ENCODE measurements at places on chromosomes 6 and 20.

GRCh38 chr6:136922685-136923006, 545 bp downstream of the SLC35D3 start:
- DNase-seq: no peak

DNA sequence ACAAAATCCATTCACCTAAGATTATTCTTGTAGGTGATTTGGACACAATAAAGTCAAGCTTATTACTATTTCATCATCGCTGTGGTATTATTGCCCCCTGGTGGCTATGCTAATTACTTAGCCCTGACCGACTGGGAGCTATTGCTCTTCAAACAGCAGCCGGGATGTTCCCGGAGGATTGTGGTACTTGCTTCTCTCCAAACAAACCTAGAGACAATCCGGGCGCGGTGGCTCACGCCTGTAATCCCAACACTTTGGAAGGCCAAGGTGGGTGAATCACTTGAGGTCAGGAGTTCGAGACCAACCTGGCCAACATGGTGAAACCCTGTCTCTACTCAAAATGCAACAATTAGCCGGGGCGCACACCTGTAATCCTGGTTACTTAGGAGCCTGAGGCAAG, 15.4 kb upstream of the STMND1 start:
- DNase-seq: no peak

DNA sequence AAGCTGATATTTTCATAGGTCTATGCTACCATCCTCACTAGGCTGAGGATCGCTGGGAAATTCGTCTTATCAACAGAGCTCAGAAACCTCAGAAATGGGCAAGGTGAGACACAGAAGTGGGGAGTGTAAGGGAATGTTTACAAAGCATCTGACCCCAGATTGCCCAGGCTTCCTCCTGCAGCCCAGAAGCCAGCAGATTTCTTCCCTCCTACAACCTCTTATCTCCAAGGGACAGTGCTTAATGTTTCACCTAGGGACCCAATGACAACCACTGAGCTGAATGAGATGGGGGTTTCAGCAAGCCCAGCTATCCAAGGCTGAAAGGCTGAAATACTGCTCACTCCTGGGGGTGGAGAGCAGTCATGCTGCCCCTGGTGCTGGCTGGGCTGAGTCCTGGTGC, 52.4 kb upstream of the TBC1D7 start:
- DNase-seq: no peak

- DNase-seq: no peak
Measured at GRCh38 chr6:52976149-52976548, 18.9 kb downstream of the GSTA4 start.

- no peak for DNase-seq
Measured at GRCh38 chr6:158714706-158715105, 64.9 kb downstream of the SYTL3 start.

DNA sequence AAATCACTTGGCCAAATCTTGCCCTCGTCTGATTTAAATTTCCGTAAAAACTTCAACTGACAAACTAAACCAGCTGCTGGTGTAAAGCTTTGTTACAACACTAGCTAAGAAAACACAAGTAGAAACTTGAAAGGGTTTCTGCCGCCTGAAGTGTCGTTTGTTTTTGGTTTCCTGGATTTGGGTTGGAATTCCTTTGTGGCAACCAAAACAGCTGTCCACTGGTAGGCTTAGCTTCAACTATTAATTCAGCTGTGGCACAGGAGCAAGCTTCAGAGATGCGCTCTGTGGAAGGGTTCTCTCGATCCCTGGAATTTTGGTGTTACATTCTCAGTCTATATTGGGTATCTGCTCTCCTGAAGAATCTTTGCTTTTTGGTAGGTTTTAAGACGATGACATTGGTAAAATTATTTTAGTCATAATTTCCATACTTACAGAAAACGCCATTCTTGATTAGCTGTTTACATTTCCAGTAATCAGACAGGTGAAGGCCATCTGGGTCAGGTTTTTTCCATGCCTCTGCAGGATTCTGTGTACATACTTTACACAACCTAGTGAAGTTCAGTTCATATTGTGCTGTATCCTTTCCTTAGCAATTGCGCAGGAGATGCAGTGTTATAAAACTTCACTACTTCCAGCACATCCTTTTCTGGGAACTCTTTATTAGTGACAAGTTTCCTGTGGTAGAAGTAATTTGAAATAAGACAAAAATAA, 29.9 kb upstream of the SAMD3 start:
- no peak for DNase-seq

DNA sequence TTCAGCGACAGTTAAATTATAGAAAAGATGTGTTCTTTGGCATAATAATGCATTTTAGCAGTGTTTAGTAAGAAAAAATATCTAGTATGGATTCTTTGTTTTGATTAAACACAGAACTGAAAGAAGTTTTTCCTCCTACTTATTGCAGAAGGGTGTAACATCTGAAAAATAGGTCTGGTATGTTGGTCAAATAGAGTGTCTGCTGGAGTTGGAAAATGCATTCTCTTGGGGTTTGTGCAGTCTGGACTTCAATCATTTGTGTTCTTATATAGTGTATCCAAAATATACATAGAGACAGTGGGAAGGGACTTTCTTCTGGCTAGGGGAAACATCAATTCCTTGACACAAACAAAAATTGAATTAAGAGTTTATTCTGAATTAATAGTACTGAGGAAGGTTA, 132.4 kb upstream of the MAN1A1 start:
- DNase-seq: no peak

- DNase-seq: no peak
Measured at GRCh38 chr6:7727086-7727945, 1.4 kb downstream of the BMP6 start.

GRCh38 chr6:53598265-53598907, 53.5 kb upstream of the GCLC start:
- DNase-seq: no peak

DNA sequence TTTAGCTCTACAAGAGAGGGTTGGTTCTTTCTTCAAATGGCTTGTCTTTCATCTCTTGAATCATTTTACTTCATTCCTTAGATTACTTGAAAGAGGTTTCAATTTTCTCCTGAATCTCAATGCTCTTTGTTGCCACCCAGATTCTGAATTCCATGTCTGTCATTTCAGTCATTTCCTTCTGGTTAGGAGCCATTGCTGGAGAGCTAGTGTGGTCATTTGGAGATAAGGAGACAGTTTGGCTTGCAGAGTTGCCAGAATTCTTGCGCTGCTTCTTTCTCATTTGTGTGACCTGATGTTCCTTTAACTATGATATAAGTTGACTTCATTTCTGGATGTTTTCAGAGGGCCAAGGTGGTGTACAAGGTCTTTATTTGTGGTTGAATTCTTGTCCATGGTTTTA, 157.8 kb downstream of the SLC22A3 start:
- no peak for DNase-seq

GRCh38 chr6:49826743-49827406, 39.5 kb downstream of the CRISP1 start:
- no peak for DNase-seq

DNA sequence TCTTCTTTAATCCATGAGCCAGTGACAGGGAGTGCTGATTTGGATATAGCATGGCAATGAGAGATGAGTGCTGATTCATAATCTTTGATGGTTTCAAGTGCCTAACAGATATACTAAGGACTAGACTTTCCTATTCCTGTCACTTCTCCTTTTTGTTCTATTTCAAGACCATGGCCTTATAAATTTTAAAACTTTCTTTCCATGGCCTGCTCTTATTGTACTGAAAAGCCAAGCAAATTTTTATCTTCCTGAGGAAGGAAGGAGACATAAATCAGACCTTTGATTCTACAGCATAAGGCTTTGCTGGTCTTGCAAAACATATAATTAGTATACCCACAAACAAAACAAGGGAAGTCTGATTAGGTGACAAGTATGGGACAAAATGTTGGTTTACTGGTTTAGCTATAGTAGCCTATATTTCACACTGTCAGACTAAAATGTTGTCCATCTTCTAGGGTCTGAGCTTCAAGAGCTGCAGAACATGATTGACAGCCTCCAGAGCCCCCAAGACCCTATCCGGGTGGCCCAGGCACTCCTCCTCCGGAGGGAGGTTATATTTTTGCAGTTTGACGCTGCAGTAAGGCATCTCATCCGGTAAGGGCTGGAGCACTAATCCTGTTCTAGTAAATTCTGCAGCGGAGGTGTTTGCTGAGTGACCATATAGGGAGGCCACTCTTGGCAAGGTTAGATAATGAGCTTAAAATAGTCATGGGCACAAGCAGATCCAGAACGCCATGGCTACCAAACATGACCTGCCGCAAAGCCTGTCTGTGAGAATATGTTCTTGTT, 82.3 kb downstream of the CD164 start:
- DNase-seq: no peak

- no peak for DNase-seq
Measured at GRCh38 chr6:27101824-27102223, 145.7 kb upstream of the PRSS16 start.

DNA sequence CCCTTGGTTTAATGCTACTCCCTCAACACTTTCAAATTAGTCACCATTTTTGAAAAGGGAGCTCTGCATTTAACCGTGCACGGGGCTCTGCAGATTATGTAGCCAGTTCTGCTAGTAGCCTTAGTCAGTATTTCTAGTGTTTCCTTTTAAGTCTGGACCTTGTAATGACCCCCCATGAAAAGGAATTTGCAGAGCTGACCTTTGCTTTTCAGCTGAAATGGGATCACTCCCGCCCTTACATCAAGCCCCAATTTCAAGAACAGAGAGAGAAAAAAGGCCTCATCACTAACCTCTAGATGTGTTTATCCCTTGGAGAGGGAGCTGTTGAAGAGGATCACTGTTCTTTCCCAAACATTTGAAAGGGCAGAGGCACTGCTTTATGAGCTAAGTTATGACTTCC, 490.7 kb upstream of the BTBD3 start:
- no peak for DNase-seq

- DNase-seq: no peak
Measured at GRCh38 chr6:24330137-24330732, 27.6 kb downstream of the DCDC2 start.

DNA sequence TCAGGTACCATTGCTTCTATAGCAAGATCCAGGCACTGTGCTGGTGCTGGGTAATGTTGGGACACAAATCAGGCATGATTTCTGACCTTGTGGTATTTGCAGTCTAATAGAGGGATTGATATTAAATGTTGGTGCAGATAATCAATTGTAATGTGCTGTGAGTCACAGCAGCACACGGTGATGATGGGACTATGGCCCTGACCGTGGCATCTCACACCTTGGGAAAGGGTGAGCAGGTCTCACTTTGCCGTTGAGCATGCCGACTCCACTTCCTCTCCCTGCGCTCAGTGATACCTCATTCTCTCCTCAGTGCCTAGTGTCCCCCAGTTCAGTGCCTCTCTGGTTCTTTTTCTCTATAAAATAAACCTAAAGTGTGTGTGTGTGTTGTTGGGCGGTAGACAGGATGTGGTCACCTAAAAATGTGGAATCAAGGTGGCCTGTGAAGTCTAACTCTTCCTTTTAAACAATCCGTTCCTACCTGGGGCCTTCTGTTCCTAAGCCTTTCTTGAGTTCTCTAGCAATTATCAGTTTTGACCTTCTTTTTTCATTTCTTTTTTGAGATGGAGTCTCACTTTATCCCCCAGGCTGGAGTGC, 188.5 kb downstream of the REV3L start:
- no peak for DNase-seq

All from activated T-helper 1 cell treated with Interleukin-2 at 50 U/mL for 16 hours (primary cell).